ENCODE measurements at places on chromosomes 5 and 9.
A peak's percentile ranks its signal among the peaks of the same experiment; 100 is the strongest.

DNA sequence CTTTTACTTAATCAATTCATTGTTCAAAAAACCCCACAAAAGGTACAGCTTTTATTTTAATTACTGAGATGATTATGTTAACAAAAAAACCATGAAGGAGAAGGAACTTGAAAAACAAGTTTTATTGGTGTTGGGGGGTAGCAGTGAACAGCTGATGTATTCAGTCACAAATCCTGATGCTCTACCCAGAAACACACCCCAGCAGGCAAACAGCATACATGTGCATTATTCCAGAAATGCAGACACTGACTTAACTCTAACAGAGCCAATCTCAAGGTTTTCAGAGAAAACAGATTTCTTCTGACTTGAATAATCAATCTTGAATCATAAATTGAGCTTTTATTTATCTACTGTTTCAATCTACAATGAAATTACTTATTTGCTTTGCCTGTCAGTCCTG, 175.2 kb downstream of the ZSWIM6 start:
- no peak for DNase-seq

GRCh38 chr5:124870070-124870469, 123.6 kb upstream of the ZNF608 start:
- no peak for DNase-seq

DNA sequence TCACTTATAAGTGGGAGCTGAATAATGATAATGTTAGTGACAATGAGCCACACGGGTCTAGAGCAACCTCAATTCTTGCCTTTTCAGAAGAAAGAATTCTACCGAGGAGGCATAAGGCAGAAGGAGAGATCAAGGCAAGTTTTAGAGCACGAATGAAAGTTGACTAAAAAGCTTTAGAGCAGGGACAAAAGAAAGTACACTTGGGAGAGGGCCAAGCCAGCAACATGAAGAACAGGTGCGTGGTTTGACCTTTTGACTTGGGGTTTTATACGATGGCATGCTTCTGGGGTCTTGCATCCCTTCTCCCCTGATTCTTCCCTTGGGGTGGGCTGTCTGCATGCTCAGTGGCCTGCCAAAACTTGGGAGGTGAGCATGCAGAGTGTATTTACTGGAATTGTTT, 12.5 kb upstream of the OXCT1 start:
- no peak for DNase-seq

DNA sequence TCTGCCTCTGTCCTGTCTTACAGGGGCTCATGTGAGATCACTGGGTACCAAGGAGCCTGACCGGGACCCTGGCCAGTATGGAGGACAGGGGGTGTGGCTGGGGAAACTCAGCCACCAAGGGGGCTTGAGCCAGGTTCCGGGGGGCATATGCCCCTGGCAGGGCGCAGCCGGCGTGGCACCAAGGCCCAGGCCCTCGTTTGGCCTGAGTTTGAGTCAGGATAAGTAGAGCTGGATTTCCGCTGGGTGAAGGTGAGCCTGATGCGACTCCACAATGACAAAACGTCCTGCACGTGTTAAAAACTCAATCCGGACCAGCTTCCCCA, 616 bp upstream of the TSPAN17 start:
- no peak for DNase-seq

DNA sequence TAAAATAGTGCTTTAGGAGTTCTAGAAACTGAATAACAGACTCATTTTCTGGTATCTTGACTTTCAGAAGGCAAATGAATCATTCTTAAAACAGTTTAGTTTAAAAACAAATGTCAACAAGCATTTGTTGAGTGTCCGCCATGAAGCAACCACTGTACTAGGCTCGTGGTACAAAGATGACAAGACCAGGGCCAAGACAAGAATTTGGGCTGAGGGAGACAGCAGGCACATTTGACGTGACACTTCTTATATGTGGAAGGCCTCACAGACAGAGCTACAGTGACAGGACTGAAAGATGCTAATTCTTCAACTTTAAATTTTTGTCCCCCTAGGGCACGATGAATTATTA, 14.4 kb upstream of the ZNF131 start:
- DNase-seq = no peak

GRCh38 chr5:352639-353611, 31.4 kb downstream of the AHRR start:
- no peak for DNase-seq

DNA sequence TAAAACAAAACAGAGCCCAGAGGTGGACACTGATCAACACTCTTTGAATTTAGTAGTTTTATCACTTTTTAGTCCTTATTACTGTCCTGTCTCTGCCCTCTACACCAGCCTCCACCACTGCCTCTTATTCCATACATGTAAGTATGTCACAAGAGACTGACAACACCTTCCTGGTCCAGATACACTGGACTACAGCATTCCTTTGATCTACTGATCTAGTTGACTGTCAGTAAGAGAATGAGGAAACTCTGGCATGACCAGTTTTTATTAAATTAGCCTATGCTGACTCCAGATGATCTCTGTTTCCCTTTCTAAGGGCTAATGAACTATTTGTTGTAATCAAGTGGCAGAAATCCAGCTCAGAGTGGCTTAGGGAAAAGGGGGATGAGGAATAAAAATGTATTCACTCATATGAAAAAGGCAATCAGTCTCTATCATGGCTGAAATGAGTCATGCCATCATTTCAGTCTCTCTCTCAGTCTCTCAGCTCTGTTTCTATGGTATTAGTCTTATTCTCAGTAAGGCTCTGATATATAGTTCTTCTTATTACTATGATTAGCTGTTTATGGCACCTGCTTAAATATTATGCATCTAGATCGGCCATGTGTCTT, 5.5 kb downstream of the ARHGEF37 start:
- DNase-seq = no peak

DNA sequence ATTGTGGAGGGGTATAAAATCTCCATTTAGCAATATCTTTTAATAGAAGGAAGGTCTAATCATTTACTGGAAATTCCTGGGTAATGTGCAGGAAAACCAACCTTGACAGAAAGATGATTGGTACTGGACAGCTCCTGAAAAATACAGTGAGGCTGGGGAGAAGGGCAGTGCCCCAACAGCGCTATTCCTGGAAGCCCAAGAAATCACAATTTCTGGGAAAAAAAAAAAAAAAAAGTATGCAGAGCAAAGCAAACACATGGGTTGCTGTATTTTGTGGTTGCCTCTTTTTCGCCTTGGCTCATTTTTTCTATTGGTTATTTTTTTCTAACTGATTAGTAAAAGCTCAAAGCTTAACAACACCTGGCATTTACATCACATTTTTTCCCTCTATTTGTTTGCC, 249.7 kb downstream of the ENC1 start:
- DNase-seq = no peak

- no peak for DNase-seq
Observed at GRCh38 chr9:126822278-126822677, 17.4 kb downstream of the ZBTB43 start.

DNA sequence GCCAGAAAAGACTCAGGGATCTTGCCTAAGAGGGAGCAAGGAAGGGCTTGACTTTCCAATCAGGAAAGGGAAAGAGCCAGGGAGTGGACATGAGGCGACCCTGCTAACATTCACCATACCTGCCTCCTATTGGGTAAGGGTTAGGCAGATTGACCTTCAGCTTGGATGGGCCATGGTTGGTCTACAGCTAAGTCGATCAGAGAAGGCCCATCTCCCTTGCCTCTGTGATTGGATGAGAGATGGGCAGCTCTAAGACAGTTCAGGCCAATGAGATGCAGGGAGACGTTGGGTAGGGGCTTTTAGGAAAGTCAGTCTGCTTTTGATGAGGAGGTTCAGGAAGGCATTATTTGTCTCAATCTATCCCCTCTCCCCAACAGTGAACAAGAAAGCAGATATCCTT, 135.0 kb upstream of the STC2 start:
- DNase-seq = no peak

- no peak for DNase-seq
Observed at GRCh38 chr9:87513880-87514535, 16.3 kb downstream of the DAPK1 start.

- no peak for DNase-seq
Observed at GRCh38 chr5:130666462-130666861, 498.6 kb downstream of the HINT1 start.

GRCh38 chr5:168434001-168434400, 52.3 kb upstream of the RARS1 start:
- no peak for DNase-seq

DNA sequence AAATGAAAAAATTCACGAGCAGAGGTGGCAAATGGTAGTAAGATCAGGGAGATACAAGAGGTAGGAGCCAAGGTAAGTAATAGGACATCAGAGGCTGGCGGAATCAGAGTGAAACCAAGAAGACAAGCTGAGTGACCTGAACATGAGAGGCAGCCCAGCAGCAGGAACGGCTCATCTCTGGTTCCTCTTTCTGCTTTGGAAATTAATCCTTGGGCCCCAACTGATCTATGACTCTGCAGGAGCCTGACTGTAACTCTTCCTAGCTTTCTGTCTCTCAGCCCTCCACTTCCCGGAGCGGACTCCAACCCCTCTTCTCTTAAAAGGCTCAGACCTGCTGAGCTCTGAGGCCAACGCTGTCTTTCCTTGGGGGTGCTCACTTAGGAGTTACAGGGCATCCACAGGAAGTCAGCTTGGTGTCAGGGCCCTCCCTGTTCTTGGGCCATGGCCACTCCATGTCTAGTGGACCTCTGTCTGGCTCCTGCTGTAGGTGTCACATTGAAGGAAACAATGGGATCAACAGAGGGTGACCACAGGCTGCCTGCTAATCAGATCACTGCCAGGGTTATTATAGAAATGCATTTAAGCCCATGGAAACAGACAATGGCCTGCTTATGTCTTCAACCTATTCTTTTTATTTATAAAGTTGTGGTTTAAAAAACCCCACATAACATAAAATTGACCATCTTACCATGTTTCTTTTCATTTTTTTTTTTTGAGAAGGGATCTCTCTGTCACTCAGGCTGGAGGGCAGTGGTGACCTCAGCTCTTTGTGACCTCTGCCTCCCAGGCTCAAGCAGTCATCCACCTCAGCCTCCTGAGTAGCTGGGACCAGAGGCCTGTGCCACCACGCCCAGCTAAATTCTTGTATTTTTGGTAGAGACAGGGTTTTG, 22.5 kb upstream of the SHB start:
- DNase-seq = no peak

- peak; percentile 69 for DNase-seq
Observed at GRCh38 chr9:129863059-129863690, 27.9 kb downstream of the USP20 start.

GRCh38 chr9:113479174-113479621, 15.7 kb downstream of the RGS3 start:
- no peak for DNase-seq

GRCh38 chr5:103010168-103010567, 109.8 kb downstream of the GIN1 start:
- no peak for DNase-seq

- peak; percentile 98 for DNase-seq
Observed at GRCh38 chr9:88852794-88853193, 138.5 kb upstream of the S1PR3 start.
